Sciatic nerve (tissue), 2 donors: ENCODE measurements at places on chromosomes 5 and 9.

DNA sequence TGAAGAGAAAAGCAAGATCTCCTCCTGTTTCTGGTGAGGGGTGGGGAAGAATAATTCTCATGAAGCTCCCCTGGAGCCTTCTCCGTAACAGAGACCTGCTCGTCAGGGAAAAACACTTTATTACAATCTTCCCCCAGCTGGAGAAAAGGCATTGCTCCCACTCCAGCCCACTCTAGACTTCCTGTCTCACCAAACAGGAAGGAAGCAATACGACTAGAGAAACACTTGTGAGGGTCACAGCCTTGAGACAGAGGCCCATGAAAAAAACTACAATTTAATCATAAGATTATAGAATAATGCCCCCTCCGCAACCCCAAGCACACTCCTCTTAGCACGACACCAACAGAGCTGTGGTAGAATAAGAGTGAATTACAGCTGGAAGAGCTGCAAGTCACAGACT is 197.2 kb upstream of the S1PR3 start:
- no peak for DNase-seq

DNA sequence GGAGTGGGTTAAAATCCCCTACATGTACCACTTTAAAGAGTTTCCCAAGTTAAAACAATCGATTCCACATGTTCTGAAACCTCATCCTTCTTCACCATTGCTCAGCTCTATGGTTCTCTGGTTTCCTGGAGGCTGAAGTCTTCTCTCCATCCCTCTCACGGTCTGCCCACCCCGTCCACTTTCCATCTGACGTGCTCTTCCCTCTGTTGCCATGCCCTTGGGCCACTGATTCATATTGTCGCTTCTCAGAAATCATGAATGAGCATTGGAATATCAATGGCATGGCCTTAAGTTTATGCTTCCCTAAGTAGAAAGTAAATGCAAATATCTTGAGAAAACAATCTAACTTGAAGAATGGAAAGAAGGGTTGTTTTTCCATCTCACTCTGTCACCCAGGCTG is 30.9 kb downstream of the GDNF start:
- DNase-seq, result no peak

DNA sequence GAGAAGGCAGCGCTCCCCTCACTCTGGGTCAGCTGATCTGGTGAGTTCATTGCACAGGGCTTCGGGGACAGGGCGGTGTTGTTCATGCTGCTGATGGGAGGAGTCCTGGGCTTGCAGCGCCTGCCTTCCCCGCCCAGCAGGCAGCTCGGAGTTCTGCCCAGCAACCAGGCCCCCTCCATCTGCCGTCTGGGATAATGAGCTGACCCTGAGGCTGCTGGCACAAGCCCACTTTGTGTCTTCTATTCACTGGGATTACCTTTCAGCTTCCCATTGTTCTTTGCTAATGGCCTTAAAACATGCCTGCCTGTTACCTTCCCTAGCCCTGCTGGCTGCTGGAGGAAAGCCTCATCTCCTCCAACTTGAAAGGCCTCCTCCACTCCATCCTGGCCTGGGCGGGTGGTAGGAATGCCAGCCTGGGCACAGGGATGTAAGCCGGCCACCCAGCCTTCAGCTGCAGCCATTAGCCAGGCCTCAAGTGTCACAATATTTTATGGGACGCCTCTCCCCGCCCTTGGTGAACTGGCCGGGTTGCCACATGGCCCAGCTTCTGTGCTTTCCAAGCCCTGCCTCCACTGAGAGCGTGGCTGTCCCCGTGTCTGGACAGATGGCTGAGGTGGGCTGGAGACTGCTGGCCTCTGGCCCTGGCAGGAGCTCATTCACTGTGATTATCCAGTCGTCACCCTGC is 70.4 kb downstream of the GADD45G start:
- DNase-seq, result no peak

- DNase-seq, result no peak
Observed at GRCh38 chr9:105858006-105858690, 163.8 kb downstream of the TMEM38B start.

DNA sequence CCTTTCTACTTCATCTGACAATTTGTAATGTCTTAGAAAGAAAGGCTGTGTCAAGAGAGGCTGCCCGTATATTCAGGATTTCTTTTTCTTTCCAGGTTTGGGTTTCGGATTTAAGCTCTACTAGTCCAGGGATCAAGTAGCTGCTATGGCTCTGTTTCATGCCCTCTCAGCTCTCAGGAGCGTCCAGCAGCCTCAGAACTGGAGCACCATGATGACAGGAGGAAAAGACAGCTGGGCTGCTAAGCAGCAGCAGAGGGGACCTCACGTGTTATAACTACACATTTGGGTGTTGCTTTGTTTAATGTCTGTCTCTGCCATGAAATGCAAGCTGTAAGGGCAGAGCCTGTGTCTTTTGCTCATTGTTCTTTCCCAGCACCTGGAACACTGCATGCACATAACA is 28.5 kb downstream of the TBC1D2 start:
- no peak for DNase-seq

- peak; percentile 75 for DNase-seq
Observed at GRCh38 chr5:141326088-141326854, 4.0 kb upstream of the PCDHGA1 start.

- no peak for DNase-seq
Observed at GRCh38 chr5:96961053-96961452, 25.2 kb downstream of the LNPEP start.

DNA sequence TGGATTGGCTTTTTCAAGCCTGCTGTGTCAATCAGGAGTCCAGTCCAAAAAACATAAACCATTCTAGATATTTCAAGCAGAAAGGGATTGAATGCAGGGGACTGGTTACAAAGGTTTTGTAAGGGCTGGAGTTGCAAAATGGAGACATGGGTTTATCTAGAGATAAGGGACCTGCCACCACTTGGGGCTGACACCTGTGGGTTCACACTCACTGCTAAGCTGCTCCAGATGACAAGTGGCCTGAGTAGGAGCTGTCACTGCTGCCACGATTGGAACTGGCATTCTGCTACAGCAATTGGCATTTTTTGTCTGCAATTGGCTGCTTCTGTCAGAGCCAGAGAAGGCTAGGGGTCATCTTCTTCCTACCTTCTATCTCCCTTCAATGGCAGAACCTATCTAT is 66.3 kb upstream of the ZFR start:
- DNase-seq, result no peak

GRCh38 chr5:13212886-13213285 is 731.6 kb downstream of the DNAH5 start:
- DNase-seq, result no peak

DNA sequence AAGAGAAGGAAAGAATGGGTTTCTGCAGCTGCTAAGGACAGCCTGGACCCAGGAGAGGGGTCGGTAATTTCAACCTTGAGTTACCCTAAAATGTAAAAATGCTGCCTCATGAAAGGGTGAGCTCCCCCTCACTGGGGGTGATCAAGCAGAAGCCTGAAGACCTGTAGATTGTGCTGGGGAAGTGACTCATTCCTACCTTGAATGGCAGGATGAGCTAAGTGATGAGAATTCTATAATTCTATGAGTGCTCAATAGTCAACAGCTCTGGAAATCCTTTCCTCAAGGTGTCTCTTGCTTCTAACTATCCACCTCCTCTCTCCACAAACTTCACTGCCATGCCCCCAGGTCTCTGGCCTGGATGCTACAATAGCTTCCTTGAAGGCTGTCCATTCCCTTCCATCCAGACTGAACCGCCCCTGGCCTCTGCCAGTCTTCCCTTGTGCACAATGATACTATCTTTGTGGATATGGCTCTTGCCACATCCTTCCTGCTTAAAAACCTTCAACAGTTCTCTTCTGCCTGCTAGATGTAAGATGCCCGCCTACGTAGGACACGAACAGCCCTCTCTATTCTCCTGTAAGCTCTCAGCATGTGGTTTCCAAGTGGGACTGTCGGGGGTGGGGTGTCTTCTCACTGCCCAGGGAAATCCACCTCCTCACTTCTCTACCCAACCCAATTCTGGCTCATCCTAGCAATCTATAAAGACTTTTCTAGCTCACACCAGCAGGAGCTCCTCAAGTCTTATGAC is 50.6 kb downstream of the PTPN3 start:
- no peak for DNase-seq

GRCh38 chr5:66722686-66723085 is 126.5 kb downstream of the MAST4 start:
- DNase-seq, result no peak

GRCh38 chr5:55320571-55320970 is 12.8 kb downstream of the MTREX start:
- DNase-seq, result no peak

DNA sequence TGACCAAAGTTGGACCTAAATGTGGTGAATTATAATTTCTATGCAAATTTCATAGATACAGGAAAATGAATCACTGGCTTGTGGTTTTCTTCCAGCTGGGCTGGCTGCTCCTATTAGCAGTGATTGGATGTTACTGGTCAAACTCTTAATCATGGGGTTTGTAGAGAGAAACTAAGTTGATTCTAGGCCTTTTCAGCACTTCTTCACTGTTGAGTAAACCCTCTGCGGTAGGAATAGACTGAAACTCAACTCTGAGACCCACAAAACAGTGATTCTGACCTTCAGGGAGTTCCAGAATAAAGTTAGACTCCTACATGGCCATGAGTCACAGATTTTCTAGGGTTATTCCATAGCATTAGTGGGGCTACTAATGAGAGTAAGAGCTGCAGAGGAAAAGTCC is 47.9 kb upstream of the FKTN start:
- no peak for DNase-seq

GRCh38 chr5:136133222-136133921 is 727 bp downstream of the SMAD5 start:
- peak; percentile 66 for DNase-seq

GRCh38 chr5:116013207-116013785 is 19.0 kb upstream of the ARL14EPL start:
- no peak for DNase-seq

DNA sequence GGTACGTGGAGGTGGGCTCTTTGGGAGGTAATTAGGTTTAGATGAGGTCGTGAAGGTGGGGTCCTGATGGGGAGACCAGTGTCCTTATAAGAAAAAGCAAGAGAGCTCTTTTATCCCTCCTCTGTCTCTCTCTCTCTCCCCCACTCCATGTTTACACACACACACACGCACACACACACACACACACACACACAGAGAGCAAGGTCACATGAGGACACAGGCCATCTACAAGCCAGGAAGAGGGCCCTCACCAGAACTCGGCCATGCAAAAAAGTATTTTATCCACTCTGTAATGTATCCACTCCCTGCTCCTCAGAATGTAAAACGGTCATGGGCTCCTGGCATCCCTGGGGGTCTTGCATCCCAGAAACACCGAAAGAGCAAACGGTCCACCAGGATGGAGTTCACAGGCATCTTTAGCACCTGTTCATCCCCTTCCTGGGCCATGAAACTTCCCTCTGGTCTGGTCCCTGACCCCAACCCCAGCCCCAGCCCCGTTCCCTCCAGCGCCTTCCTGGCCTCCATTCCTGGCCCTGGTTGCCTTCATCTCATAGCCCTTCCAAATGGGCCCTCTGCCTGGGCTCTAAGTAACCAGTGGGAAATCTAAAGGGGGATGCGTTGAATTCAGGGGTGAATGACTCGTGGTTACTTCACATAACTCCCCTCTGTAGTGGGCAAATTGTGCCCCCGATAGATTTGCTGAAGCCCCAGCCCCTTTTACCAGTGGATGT is 88.8 kb downstream of the NSUN2 start:
- no peak for DNase-seq

GRCh38 chr5:154421868-154422267 is 23.9 kb upstream of the SAP30L start:
- no peak for DNase-seq

DNA sequence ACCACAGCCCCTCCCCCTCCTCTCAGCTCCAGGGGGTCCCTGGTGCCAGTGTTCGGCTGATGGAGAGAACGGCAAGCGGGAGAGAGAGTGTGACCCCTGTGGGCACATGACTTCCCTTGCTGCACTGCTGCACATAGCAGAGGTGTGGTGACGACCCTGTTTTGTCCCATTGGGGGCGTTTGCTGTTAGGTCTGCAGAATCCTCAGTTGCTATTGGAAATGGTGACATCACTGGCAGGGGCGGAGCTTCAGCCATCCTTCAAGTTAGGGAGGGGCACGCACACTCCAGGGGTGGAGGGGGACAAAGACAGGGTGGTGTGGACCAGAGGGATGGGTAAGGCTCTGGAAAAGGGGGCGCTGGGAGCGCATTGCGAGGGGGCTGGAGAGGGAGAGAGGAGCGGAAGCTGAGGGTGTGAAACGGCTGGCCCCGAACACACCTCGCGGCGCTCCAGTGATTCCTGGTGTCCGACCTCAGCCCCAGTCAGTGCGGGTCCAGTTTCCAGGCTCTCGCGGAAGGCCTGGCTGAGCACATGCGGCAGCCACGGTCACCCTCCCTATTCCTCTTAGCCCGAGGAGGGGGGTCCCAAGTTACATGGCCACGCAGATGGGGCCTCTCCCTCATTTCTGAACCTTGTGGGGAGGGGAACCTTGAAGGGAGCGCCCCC is 764 bp upstream of the GRIN1 start:
- DNase-seq, result no peak

DNA sequence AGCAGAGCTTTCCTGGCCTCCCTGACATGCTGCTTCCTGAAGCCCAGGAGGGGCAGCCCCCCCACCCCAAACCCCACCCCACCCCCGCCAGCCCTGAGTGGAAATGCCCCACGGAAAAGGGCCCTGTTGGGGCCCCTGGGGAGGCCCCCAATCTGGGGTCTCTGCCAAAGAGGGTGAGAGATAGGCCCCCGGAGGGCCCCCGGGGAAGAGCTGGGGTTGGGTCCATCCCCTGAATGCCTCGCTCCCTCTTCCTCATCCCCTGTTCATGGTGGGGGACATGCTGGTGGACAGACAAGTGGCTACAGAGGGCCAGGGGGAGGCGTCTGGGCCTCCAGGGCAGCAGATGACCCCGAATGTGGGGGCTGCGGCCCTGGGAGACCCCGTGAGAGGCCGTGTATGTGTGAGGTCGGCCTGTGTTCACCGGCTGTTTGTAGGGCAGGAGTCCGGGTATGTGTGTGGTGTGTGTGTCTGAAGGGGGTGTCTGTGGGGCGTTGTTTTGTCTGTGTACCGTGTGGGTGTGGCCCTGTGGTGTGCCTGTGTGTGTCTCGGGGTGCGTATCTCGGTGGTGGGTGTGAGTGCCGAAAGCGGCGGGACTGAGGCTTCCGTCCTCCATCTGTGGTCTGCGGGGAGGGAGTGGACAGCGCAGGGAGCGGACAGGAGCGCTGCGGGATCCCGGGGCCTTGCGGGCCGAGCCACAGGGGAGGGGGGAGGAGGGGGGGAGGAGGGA is 11.3 kb downstream of the C9orf50 start:
- no peak for DNase-seq

DNA sequence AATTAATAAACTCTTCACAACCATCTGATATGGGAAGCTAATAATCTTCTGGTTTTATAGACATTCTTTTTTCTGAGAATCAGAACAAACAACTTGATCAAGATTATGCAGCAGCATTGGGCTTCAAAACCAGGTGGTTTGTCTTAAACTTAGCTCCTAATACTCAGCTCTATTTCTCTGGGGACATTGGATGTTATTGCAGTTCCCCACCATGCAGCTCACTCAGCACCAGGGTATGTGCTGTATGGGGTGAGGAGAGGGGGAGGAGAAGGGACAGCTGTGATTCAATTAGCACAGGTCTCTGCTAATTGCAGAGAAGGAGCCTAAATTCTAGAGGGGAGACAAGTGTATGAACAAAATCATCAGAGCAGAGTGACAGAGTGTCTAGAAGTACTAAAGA is 210.7 kb upstream of the TNC start:
- DNase-seq, result no peak

GRCh38 chr5:40683305-40683704 is 3.6 kb downstream of the PTGER4 start:
- DNase-seq, result no peak
